Uterine smooth muscle cell (primary cell): ENCODE measurements at places on chromosomes 3 and 15. TPM values are rescaled to one million over a fixed set of nuclear protein-coding genes. Genes with fewer than 3 reads are reported as not detected.

NAA80 gene
- total RNA-seq = 3.4 and 4.6 TPM in 2 replicates

ETV5 gene
- total RNA-seq = 58.0 and 59.5 TPM in 2 replicates

PTPN23 gene
- total RNA-seq = 28.8 and 31.5 TPM in 2 replicates

ADAMTSL3 gene
- 0.22 and 0.62 TPM in 2 replicates for total RNA-seq

GHSR gene
- total RNA-seq = 0.12 TPM in 1 of 2 replicates, not detected in the other

ZFAND6 gene
- total RNA-seq = 139 and 205 TPM in 2 replicates

MYO5C gene
- under 0.01 and 0.22 TPM in 2 replicates for total RNA-seq

LRRC28 gene
- total RNA-seq = 13.4 and 21.7 TPM in 2 replicates

TMEM158 gene
- 277 and 375 TPM in 2 replicates for total RNA-seq

GLCE gene
- total RNA-seq = 17.2 and 27.6 TPM in 2 replicates

TRIM42 gene
- total RNA-seq = not detected in 2 replicates

MST1 gene
- 5.4 and 6.2 TPM in 2 replicates for total RNA-seq
